ENCODE measurements at places on chromosomes 2 and 18.

GRCh38 chr2:219506802-219507526 lies 7.3 kb upstream of the ASIC4 start:
- H3K4me3 ChIP-seq = no peak overlapping the region
- H3K4me1 ChIP-seq = peaks cover 8% of the 10 kb centered on the region
- peaks cover 26% of the 10 kb centered on the region for H3K27me3 ChIP-seq
- no peak for DNase-seq

DNA sequence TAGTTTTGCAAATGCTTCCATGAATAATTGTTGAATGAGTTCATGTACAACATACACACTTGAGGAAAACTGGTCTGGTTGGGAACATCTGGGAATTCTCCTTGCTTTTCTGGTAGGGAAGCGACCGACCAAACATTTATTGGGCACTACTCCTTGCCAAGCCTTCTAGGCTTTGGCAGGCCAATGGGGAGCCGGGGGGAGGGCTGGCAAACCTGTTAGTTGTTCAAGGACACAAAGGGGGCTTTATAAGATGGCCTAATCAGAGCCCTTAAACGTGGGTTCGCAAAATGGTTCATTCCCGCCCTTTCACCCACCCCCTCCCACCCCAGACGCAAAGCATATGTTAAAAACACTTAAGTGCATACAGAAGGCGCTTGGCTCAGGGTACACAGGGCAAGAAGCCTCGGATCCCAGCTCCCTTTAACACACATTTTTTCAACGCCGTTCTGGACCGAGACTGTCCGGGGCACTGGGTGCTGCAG lies 844 bp upstream of the VSNL1 start:
- DNase-seq = no peak
- peaks cover 1% of the 10 kb centered on the region for H3K36me3 ChIP-seq
- H3K27ac ChIP-seq = no peak overlapping the region
- no peak overlapping the region for H3K4me3 ChIP-seq
- H3K27me3 ChIP-seq = peaks cover 74% of the 10 kb centered on the region

DNA sequence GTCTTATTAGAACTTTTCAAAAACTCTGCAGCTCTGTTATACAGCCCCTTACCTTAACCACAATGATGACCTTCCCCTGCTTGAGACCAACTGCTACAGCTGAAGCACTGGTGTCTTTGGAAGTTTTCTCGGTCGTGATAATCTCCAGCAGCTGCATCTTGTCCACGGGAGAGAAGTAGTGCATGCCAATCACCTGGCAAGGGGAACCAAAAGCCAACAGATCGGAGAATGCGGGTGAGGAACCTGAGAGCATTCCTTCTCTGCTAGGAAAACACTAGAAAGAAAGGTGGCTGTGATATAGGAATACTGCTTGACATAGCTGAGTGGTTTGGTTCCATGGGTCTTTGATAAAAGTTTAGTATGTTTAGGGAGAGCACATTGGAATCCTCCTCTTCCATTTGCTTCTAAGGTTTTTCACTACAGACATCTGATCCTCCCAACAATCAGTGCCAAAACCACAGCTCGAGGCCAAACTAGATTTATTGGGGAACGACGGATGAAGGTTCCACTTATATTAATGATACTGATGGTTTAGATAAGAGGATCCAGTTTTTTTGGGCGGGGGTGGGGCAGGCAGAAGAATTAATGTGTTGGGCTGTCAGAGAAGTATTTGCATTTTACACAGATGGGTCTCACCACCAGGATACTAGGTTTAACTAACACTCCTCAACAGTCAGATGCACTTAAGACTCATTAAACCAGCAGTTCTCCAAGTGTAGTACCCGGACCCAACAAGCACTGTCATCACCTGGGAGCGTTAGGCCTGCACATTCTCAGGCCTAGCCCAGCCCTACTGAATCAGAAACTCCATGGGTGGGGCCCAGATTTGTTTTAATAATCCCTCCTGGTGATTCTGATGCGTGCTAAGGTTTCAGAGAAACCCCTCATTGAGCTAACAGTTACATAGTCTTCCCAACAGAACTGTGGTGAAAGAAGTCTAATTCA lies 22.4 kb downstream of the GAREM2 start:
- no peak for DNase-seq
- H3K27me3 ChIP-seq = no peaks in the 10 kb centered on the region
- peaks cover 55% of the 10 kb centered on the region for H3K36me3 ChIP-seq

DNA sequence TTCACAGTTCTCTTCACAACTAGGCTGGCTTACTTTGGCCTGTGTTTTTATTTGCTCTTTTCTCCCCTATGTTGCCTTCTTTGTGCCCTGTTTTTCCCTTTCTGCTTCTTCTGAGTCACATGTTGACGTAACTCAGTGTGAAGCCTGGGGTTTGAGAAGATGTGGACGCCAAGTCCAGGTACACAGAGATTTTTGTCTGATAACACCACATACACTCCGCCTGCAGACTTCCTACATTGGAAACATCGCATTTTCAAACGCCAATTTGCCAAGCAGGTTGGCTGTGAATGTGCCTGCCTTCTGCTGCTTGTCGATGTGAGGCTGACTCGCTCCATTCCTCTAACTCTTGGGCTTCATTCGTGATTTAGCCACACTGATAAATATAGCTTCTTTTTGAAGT lies 62.6 kb upstream of the FN1 start:
- H3K27ac ChIP-seq = no peak overlapping the region
- no peak for DNase-seq
- no peak overlapping the region for H3K4me3 ChIP-seq
- H3K27me3 ChIP-seq = peaks cover under 1% of the 10 kb centered on the region
- H3K4me1 ChIP-seq = no peaks in the 10 kb centered on the region
- H3K36me3 ChIP-seq = no peaks in the 10 kb centered on the region

- H3K4me3 ChIP-seq = no peak overlapping the region
- no peaks in the 10 kb centered on the region for H3K36me3 ChIP-seq
- no peaks in the 10 kb centered on the region for H3K27me3 ChIP-seq
- DNase-seq = no peak
- no peaks in the 10 kb centered on the region for H3K4me1 ChIP-seq
- no peak overlapping the region for H3K27ac ChIP-seq
Observed at GRCh38 chr2:14673351-14673875, 40.9 kb downstream of the LRATD1 start.

DNA sequence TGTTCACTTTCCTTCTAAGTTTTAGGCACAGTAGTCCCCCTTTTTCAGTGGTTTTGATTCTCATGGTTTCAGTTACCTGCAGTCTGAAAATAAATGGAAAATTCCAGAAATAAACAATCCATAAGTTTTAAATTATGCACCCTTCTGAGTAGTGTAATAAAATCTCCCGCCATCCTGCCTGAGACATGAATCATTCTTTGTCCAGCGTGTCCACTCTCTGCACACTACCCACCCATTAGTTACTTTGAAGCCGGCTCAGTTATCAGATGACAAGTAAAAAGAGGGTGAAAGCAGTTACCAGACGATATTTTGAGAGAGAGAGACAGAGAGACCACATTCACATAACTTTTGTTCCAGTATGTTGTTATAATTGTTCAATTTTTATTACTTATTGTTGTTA lies 400.5 kb downstream of the TMX3 start:
- H3K36me3 ChIP-seq = no peaks in the 10 kb centered on the region
- H3K4me3 ChIP-seq = no peak overlapping the region
- H3K27ac ChIP-seq = no peak overlapping the region
- DNase-seq = no peak
- H3K27me3 ChIP-seq = no peaks in the 10 kb centered on the region

DNA sequence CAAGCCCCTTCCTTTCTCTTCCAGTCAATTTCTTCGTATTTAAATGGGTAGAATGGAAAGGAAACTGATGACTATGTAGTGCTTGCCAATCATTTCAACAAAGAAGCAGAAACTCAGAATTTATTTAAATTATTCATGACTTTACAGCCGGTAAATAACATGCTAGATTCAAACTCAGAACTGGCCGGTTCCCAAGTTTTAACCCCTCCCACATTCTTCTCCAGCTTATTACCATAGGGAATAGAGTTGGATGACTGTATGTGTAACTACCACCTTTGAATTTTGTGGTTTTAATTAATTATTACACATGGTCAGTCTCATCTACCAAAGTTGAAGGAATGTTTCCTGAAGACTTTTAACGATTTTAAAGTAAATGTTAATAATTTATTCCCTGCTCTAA lies 819.3 kb upstream of the LRATD1 start:
- H3K27ac ChIP-seq = no peak overlapping the region
- no peak overlapping the region for H3K4me3 ChIP-seq
- no peaks in the 10 kb centered on the region for H3K36me3 ChIP-seq
- no peaks in the 10 kb centered on the region for H3K27me3 ChIP-seq
- no peak for DNase-seq

GRCh38 chr2:177530561-177530960 lies 138.0 kb downstream of the AGPS start:
- no peaks in the 10 kb centered on the region for H3K27me3 ChIP-seq
- H3K27ac ChIP-seq = no peak overlapping the region
- no peak overlapping the region for H3K4me3 ChIP-seq
- H3K4me1 ChIP-seq = peaks cover 1% of the 10 kb centered on the region

- no peak for DNase-seq
- no peaks in the 10 kb centered on the region for H3K4me1 ChIP-seq
- H3K27ac ChIP-seq = no peak overlapping the region
- peaks cover 2% of the 10 kb centered on the region for H3K36me3 ChIP-seq
Observed at GRCh38 chr18:74012954-74013630, 134.5 kb downstream of the FBXO15 start.

- H3K4me1 ChIP-seq = no peaks in the 10 kb centered on the region
- DNase-seq = no peak
- H3K27ac ChIP-seq = no peak overlapping the region
- no peaks in the 10 kb centered on the region for H3K36me3 ChIP-seq
- no peak overlapping the region for H3K4me3 ChIP-seq
Observed at GRCh38 chr2:52613064-52613463, 1154.5 kb upstream of the CHAC2 start.

GRCh38 chr18:33264566-33264965 lies 176.0 kb downstream of the CCDC178 start:
- H3K4me3 ChIP-seq = no peak overlapping the region
- no peaks in the 10 kb centered on the region for H3K36me3 ChIP-seq
- H3K27ac ChIP-seq = no peak overlapping the region
- no peaks in the 10 kb centered on the region for H3K4me1 ChIP-seq
- no peak for DNase-seq
- no peaks in the 10 kb centered on the region for H3K27me3 ChIP-seq

GRCh38 chr18:29874519-29875098 lies 1167.9 kb downstream of the DSC3 start:
- H3K27me3 ChIP-seq = no peaks in the 10 kb centered on the region
- H3K36me3 ChIP-seq = no peaks in the 10 kb centered on the region
- no peak for DNase-seq
- no peaks in the 10 kb centered on the region for H3K4me1 ChIP-seq
- H3K27ac ChIP-seq = no peak overlapping the region
- H3K4me3 ChIP-seq = no peak overlapping the region
